Germinal center (tissue), 1 donor: ENCODE measurements at places on chromosomes 4 and X.
A peak's percentile ranks its signal among the peaks of the same experiment; 100 is the strongest.

- DNase-seq, result no peak
Measured at GRCh38 chr4:184237612-184238011, 19.9 kb upstream of the ENPP6 start.

DNA sequence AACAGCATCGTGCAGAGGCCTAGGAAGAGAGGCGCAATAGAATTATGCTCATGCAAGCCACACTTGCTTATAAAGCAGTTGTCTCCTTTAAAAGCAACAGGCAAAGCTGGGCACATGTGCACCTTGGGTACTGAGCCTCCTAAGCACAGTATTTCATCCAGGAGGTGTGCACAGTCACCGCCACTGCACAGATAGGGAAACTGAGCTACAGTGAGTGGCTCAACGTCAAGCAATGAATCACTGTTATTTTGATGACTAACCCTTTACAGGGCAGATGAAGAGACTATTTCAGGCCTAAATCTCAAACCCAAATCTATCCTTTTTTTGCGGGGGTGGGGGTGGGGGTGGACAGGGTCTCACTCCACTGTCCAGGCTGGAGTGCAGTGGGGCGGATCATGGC, 42.3 kb downstream of the BCOR start:
- no peak for DNase-seq

- no peak for DNase-seq
Measured at GRCh38 chr4:122663814-122664610, 43.1 kb upstream of the IL21 start.

DNA sequence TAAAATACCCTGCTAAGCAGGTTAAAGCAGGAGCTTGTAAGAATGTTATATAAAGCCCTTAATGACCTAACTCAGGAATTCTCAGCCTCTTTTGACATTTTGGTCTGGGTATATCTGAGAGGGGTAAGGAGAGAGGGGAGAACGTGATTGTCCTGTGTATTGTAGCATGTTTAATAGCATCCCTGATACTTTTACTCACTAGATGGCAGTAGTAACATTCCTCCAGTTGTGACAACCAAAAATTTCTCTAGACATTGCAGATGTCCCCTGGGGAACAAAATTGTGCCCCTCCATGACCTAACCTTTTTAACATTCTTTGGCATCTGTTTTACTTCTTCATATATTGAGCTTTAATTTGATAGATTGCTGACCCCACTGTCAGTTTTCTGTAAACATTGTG, 17.9 kb downstream of the SMARCA5 start:
- DNase-seq, result no peak

GRCh38 chr4:24470666-24471485, 113.5 kb downstream of the DHX15 start:
- DNase-seq, result peak; percentile 45

DNA sequence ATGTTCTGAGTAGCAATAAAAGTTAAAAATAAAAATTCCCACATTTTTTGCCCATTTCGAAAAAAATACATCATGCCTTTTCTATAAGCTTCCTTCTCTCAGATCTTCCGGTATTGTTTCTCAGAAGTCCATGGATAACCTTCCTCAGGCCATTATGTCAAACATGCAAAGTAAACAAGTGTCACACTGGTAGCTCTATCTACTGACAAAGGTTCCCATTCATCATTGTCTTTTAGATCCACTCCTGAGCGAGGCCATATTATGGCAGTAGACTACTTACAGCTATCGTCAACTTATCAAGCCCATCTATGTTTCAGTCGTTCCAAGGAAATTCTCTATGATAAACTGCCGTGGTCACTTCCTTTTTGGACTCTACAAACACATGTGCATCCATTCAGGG, 1068.2 kb downstream of the GLUD2 start:
- no peak for DNase-seq

DNA sequence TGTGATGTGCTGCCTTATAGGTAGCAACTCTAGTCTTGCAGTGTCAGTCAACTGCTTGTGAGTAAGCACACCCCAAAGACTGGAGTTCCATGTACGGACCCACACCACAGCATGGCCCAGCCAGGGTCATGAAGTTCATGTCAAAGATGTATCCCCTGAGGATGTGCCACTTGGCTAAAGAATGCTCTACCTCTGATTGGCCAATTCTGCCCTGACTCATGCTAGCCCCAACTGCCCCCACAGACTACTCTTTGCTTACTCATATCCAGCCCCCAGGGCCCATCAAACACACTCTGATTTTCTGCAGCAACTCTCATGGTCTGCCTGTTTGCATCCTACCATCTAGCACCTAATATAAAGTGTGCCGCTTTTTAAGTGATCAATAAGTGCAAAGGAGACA, 62.5 kb downstream of the CHRDL1 start:
- no peak for DNase-seq

DNA sequence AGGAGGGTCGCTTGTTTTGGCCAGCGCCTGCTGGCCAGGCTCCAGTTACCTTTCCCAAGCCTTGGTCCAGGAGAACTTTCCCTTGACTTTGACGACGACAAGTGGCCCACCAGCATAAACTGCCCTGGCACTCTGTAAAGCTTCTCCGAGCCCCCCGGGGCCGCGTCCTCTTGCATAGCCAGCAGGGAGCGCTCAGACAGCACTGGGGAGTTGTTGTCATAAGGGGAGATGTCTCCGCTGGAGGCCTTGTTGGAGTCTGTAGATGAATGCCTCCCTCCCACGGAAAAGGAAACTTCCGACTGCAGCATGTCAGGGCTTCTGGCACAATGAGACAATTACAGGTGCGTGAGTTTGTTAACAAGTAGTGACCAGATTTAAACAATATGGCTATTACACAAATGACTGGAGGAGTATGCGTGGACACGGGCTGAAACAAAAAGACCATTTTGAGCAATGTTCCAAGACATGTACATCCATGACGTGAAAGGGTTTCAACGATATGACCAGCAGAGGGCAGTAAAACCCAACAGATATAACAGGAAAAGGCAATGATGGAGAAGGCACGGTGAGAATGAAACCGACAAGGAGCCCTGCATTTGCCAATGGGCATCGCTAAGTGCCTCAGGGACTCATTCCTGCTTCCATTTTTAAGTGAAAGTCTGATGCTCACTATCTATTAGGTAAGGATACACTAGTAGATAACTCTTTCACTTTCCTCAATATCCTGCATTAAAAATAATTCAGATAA, 33.0 kb downstream of the HCCS start:
- DNase-seq, result peak; percentile 35

- no peak for DNase-seq
Measured at GRCh38 chrX:113726898-113727297, 857.0 kb upstream of the HTR2C start.

DNA sequence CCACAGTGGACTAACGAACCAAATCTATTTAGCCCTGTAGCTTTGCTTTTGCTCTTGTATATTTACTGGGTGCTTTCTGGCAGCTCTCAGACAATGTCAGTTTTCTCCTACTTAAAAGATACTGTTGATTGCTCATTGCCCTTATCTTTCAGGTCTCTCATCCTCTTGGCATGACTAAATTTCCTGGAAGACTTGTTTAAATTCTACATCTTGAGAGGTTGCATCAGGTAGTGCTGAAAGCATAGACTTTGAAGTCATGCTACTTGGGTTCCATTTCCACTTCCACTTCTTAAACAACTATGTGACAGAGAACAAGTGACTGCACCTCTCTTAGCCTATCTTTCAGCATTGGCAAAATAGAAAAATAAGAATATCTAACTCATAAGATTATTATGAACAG, 8.4 kb downstream of the TDO2 start:
- DNase-seq, result no peak

GRCh38 chr4:83536362-83537272, 709 bp downstream of the GPAT3 start:
- no peak for DNase-seq

GRCh38 chrX:17931855-17932254, 70.8 kb upstream of the RAI2 start:
- DNase-seq, result no peak
